Temporal lobe (tissue), 4 donors: ENCODE measurements at places on chromosomes 3 and 15. TPM values are rescaled to one million over a fixed set of nuclear protein-coding genes. Genes with fewer than 3 reads are reported as not detected.

The CAND2 gene
- 10.6 TPM for total RNA-seq

The PRSS50 gene
- total RNA-seq: 0.25 TPM

The KIF7 gene
- 4.4 TPM for total RNA-seq

The CACNA2D3 gene
- 23.4 TPM for total RNA-seq

The TUSC7 gene
- 0.25 TPM for total RNA-seq
